ENCODE measurements at places on chromosomes 2 and 18.

DNA sequence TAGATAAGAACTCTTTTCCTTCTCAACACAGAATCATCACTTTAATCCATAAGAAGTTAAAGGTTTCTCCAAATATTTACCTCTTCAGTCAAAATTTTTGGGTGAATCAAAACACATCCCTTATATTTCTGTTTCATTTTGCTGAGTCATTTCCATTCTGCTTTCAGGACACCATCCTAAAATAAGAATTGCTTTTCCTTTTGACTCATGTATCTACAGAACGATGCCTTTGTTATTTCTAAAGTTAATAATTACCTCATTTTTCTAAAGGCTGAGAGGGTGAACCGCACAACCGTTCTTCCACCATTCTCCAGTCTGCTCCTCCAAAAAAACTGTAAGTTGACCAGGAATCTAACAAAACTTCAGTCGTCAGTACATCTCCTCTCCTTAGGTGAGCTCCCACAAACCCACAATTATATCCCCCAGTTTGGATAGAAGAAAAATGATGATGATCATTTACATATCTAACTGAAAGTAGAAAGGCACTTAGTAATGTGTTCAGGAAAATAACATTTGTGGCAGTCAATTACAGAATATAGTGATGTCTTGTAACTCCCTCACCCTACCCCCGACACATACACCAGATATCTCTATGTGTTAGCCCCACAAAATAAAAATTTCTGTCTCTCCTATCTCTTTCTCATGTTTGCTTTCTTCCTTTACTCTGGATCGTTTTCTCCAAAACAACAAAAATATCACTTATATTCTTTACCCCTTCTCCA lies 162.5 kb downstream of the RAD51AP2 start:
- no peaks in the 10 kb centered on the region for H3K36me3 ChIP-seq
- H3K27ac ChIP-seq: no peak overlapping the region
- H3K27me3 ChIP-seq: no peaks in the 10 kb centered on the region
- H3K4me3 ChIP-seq: no peak overlapping the region
- no peak for DNase-seq

- H3K4me3 ChIP-seq: no peak overlapping the region
- no peaks in the 10 kb centered on the region for H3K36me3 ChIP-seq
- H3K27ac ChIP-seq: no peak overlapping the region
- no peak for DNase-seq
- peaks cover 5% of the 10 kb centered on the region for H3K27me3 ChIP-seq
- H3K4me1 ChIP-seq: no peaks in the 10 kb centered on the region
Observed at GRCh38 chr2:1572638-1573037, 159.4 kb downstream of the TPO start.

DNA sequence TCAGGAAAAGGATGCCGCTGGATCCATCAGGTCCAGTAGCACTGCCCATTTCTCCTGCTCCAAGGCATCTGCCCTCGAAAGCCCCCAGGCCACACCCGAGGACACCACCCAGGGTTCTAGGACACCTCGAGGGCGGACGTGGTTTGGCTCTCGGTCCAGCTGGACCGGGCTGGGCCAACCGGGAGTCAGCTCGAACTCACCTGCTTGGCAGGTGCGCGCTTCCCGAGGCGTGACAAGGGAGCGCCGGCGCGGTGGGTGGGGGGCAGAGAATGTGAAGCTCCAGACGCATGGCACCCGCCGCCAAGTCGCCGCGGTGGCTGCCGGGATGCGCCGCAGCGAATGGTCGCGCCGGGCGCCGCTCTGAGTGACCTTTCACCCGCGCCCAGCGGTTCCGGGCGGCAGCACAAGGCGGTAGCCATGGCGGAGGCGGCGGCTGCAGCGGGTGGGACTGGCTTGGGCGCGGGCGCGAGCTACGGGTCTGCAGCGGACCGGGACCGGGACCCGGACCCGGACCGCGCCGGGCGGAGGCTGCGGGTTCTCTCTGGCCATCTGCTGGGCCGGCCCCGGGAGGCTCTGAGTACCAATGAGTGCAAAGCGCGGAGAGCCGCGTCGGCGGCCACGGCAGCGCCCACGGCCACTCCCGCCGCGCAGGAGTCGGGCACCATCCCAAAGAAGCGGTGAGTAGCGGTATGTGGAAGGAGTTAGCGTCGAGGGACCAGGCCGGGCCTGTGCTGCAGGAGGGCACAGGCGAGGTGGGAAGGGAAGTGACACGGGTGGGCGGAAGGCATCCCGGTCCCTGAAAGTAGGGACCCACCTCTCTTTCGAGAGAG lies at the start of gene AGPS:
Gene AGPS, plus strand, starts transcription at position 401 of the 830 bp plus-strand sequence. Its CDS starts 17 bp downstream, at position 418.
- peak; percentile 80 for DNase-seq
- peak within 1 kb of the TSS; percentile 90 for H3K4me3 ChIP-seq
- H3K36me3 ChIP-seq: peaks cover 30% of the 10 kb centered on the region
- H3K27me3 ChIP-seq: no peaks in the 10 kb centered on the region
- H3K27ac ChIP-seq: peak within 1 kb of the TSS; percentile 92
- peaks cover 58% of the 10 kb centered on the region for H3K4me1 ChIP-seq

- peaks cover 2% of the 10 kb centered on the region for H3K27me3 ChIP-seq
- peaks cover 39% of the 10 kb centered on the region for H3K4me1 ChIP-seq
- peaks cover 5% of the 10 kb centered on the region for H3K36me3 ChIP-seq
Observed at GRCh38 chr2:55137024-55137958, 87.0 kb upstream of the RTN4 start.

DNA sequence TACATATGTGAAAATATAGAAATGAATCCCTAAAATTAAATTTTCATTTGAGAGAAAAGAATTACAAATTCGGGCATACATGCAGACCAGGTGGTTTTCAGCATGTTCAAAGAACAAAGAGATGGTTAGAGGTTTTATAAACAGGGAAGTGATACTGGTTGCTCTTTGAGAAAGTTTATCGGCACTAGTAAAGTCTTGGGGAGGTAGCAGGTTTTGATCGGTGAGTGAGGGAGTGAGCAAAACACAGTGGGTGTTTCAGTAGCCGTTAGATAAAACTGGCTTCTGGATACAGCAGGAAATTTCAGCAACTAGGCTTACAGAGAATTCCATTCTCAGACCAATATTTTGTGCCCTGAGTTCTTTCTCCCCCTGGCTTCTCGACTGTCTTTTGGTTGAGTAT lies 51.1 kb downstream of the DSC3 start:
- no peak for DNase-seq
- no peak overlapping the region for H3K27ac ChIP-seq
- no peaks in the 10 kb centered on the region for H3K36me3 ChIP-seq
- H3K4me3 ChIP-seq: no peak overlapping the region
- no peaks in the 10 kb centered on the region for H3K4me1 ChIP-seq
- H3K27me3 ChIP-seq: no peaks in the 10 kb centered on the region
